ENCODE measurements at places on chromosomes 6 and 20.

DNA sequence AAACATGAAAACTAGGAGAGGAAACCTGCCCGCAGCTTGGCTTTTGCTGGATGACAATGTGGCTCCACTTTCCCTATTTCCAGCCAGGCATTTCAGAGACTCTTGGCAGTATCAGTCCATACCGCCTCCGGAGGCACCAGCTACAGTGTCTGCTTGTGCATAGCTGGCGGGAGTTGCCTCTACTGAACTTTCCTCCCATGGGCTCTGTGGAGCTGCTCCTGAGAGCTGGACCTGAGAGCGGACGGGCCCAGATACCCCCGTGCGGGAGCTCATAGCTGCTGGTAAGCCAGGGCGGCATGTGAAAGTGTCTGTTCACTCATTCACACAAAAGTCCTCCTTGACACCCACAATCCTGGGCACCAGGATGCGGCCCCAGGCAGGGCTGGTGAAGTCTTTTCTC lies 130.3 kb upstream of the PMEPA1 start:
- no peak for DNase-seq

GRCh38 chr6:33290459-33290858 lies 1.1 kb downstream of the PFDN6 start:
- no peak for DNase-seq

DNA sequence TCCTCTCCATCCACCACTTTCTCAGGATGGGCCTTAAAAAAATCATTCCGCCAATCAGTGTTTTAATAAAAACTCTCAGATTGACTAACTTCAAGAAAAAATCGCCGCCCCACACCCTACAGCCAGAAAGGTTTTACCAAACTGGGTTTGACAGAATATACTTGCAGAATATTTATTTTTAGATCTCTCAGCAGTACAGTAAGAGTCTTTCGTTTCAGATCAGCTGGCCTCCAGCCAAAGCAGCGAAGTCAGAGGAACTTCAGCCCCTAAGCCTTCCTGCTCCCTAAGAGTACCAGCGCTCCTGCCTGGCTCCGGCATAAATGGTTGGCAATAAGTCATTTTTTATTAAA lies 24.7 kb downstream of the TBC1D7 start:
- no peak for DNase-seq

DNA sequence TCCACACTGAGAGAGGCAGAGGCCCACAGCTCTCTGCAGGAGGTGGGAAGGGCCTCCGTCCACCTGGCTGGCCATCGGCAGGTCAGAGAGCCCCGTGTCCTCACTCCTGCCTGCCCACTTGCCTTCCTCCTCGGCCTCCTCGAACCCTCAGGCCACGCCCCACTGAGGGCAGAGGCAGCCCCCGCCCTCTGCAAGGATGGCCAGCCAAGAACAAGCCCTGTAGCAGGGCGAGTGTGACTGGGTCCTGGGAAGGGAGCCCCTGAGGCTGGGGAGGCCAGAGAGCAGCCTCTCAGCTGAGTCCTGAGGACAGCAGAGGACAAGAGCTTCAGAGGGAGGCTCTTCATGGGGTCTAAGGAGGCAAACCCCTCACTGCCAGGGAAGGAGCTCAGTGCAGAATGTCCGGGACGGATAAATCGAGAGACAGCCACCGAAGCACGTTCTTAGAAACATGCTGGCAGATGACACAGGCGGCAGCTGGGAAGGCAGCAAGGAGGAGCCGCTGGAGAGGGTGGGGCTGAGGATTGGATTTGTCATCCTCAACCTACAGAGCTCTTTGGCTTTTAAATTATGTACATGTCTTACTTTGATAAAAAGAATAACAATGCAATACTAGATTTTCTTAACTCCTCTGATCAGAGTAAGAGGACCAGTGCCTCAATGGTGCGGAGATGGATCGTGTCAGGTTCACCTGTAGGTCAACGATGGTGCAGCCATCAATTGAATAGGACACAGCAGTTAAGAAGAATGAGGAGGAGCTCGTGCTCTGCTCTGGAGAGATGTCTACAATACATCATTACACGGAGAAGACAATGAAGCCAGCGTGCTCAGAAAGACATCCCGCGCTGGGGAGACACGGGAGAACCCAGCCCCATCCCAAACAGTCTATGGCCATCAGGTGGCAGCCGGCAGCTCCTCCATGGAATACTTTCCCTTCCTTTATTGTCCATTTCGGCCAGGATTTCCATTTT lies 53.0 kb downstream of the GNAS-AS1 start:
- DNase-seq: no peak

GRCh38 chr6:29141606-29142005 lies 29.1 kb upstream of the OR2J2 start:
- no peak for DNase-seq

DNA sequence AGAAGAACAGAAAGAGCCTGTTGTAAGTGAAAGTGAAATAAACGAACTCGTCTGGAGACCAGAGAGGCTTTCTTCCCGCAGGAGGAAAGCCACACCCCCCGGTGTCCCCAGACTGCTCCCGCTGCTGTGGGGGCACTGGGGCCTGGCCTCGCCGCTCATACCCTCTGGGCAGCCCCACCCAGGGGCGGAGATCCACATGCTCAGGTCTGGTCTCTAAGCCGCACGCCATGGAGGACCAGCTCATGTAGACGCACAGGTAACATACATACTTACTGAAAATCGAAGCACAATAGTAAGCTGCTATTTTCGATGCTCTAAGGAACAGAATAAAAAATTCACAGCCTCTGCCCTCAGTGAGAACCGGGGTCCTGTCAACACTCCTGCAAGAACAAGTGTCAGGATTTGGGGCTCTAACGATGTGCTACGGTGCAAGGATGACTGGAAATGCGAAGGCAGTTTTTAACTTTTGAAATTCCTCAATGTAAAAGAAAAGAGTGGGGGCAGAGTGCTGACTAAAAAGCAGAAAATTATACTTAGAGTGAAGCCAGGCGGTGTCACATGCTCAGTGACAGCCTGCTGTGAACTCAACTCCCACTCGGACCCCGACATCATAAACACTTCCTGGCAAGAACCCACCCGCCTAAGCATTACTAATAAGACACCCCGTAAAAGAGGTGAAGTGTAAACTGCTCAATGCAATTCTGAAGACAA lies 110.5 kb downstream of the IRF4 start:
- peak; percentile 56 for DNase-seq

- no peak for DNase-seq
These were observed 52.8 kb downstream of the FOXC1 start for GRCh38 chr6:1662534-1662933.

DNA sequence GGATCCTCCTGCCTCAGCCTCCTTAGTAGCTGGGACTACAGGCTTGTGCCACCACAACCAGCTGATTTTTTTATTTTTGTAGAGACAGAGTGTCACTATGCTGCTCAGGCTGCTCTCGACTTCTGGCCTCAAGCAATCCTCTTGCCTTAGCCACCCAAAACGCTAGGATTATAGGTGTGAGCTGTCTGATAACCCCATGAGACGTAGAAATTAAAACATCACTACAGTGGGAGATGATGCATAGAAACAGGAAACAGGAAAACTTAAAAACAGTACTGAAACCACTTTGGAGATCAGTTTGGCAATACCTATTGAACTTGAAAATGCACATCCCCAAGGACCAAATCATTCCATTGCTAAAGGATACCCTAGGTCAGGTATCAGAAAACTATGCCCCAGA lies 10.8 kb downstream of the SENP6 start:
- no peak for DNase-seq

DNA sequence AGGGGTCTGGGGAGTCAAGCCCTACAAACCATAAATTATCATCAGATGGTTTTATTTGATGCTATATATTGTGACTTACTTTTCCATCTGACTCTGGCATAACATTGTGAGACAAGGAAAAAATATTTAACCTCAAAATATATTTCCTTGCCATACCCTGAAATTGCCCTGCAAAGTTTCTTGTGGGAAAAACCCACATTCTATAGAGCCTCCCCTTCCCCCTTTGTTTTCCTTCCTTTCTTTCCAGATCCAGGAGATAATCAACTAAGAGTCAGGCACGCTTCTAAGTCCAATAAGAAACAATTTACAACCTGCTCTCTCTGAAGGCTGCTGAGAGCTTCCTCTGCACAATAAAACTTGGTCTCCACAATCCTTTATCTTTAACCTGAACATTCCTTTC lies 17.5 kb upstream of the HINT3 start:
- DNase-seq: no peak

GRCh38 chr20:35978041-35978513 lies 9.7 kb downstream of the CNBD2 start:
- no peak for DNase-seq

DNA sequence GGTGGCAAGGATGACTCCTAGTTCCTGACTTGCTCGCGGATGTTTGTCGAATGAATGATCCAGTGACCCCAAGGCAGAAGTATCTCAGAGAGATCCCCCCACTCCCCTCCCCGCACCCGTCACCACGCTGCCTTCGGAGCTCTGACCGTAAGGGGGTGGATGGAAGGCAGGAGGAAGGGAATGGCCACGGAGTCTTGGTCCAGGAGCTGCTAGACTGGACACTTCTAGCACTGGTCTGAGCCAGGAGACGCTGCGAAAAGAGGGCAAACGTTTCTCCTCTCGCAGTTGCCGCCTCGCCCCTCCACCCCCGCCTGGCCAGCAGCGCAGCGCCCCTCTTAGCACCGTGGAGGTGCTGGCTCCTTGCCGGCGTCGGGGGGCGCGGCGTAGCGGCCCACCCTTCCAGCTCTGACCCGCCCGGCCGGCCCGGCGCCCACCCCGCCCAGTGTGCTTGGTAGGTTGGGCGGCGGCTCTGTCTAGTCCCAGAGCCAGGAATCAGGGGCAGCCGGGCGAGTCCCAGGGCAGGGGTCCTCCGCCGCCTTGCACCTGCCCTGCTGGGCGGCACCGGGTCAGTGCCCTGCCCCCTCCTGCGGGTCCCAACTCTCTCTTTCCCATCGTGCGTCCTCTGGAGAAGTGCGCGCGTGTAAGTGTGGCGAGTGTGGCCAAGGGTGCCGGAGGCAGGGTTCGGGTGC lies 2.4 kb upstream of the DBNDD2 start:
- no peak for DNase-seq

GRCh38 chr6:77686931-77687330 lies 34.1 kb downstream of the MEI4 start:
- no peak for DNase-seq

DNA sequence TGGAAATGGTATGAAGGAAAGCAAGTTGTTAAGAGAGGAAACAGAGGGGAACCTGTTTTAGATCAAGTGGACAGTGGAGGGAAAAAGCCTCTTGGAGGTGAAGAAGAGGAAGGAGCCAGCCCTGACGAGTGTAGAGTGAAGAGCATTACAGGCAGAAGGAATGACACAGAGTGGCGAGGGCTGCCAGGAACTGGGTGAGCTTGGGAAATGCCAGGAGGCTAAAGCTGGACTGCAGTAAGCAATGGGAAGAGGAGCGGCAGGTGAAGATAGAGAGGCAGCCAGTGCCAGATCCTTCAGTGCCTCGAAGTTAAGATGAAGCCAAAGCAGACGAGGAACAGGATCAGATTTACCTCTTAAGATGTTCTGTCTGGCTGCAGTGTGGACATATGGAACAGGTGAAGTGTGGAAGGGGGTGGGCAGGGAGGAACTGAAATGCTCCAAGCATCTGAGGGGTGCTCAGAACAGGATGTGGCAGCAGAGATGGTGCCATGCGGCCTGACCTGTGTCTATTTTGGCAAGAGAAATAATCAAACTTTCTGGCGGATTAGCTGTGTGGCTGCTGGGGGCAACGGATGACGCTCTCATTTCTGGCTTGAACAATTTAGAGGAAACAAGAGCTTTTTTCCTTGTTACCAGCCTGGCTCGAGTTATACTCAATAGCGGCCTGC lies 748.4 kb downstream of the PTPRT start:
- DNase-seq: no peak

- DNase-seq: no peak
These were observed 37.5 kb downstream of the MAP3K5 start for GRCh38 chr6:136754820-136755219.

DNA sequence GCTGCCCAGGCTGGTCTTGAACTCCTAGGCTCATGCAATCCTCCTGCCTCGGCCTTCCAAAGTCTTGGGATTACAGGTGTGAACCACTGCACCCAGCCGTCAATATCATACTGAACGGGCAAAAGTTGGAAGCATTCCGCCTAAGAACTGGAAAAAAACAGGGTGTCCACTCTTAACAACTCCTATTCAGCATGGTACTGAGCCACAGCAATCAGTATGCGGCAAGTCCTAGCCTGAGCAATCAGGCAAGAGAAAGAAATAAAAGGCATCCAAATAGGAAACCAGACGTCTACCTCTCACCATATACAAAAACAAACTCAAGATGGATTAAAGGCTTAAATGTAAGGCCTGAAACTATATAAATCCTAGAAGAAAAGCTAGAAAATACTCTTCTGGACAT lies 83.1 kb downstream of the FKBP5 start:
- DNase-seq: no peak

DNA sequence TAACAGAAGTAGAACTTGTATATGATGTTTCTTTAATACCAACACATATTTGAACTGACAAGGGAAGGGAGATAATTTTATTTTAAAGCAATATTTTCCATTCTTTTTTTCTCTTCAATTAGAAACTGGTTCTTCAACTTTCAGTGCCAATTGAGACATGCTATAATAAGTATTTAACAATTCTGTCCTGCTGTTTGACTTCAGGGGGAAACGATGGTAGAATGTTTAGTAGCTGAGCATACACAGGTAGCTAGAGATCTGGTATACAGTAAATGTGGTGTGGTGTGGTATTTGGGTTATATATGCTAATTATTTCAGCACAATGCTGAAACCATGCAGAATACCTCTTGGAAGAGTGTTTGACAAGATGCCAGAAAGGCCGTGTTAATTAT lies 156.9 kb downstream of the ARID1B start:
- no peak for DNase-seq

GRCh38 chr6:110874880-110875547 lies 429 bp downstream of the AMD1 start:
- DNase-seq: peak; percentile 17

GRCh38 chr6:17525637-17526036 lies 74.5 kb upstream of the FAM8A1 start:
- DNase-seq: no peak

GRCh38 chr6:138099832-138100231 lies 7.4 kb downstream of the PERP start:
- no peak for DNase-seq

DNA sequence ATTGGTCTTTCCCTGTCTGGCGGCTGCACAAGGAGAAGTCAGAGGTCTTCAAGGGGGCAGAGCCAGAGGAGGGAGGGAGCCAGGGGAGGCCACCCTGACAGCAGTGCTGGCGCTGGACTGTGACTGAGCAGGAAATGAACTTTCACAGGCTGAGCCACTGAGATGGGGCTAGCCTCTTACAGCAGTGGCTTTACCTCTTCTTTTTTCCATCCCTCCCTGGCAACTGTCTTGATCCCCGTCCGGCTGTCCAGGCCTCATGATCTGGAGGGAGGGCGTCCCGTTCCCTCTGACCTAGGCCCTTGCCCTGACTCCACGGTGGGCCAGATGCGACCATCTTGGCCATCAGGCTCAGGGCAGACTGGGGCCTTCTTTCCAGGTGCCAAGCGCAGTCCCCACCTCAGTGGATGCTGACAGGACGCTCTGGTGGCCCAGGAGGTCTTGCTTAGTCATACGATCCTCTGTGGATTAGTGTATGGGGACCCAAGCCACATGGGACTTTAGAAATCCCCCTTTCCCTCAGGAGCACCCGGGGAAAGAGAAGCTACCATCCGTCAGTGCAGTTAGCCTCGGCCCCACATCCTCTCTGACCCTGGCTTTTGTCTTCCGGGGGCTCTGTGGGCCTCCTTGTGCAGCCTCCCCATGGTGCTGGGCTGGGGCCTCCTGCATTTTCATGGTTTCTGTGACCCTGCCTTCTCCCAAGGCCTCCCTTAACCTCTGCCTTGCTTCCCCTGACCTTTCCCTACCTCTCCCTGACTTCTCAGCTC lies 57.4 kb upstream of the CCDC167 start:
- no peak for DNase-seq
